Activated naive CD4-positive, alpha-beta T cell (primary cell): ENCODE measurements at places on chromosomes 12 and 14.

DNA sequence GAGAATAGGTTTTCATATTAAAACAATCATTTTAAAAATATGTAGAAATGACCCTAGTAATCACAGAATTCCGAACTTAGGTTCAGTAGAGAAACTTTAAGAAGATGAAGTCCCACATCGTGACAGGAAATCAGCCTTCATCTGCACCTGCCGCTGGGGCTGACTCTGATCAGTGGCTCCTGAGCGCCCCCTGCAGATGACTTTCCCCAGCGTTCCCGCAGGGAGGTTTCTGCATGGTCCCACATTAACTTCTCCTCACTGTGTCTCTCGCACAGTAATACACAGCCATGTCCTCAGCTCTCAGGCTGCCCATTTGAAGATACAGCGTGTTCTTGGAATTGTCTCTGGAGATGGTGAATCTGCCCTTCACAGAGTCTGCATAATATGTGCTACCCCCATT, 1131.1 kb downstream of the TMEM121 start:
- DNase-seq = no peak

DNA sequence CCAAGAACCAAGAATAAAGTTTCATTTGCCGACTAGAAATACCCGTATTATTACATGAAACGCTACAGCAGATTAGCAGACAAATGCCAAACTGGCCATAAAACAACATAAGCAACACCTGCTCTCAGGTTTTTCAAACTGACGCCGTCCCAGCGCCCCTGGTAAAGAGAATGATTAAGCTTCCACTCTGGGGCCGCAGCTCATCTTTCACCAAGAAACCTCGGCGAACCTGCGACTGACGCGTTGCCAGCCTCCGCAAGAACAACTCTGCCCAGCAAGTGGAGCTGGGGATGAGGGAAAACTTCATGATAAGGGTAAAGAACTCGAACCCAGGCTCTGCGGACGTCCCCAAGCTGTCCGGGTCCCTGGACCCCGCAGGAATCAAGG, 530 bp downstream of the ARL1 start:
- no peak for DNase-seq

DNA sequence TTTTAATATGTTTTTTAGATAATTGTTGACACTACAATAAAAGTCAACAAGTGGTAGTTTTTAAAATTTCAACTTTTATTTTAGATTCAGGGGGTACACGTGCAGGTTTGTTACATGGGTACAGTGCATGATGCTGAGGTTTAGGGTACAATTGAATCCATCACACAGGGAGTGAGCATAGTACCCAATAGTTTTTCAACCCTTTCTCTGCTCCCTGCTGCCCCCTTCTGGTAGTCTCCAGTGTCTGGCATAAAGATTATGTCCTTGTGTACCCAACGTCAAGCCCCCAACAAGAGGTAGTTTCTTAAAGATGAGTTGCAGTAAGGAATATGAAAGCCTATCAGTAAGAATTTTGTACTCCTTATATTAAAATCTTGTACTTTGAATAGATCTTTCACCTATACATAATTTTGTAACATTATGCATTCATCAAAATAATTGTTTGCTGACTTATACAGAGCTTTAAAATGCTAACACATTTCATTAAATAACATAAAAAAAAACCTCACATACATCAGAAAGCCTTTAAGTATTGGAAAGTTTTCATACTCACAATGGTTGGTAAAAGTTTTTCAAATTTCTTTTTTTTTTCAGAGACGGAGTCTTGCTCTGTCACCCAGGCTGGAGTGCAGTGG, 5.4 kb upstream of the RALGAPA1 start:
- peak; percentile 50 for DNase-seq

DNA sequence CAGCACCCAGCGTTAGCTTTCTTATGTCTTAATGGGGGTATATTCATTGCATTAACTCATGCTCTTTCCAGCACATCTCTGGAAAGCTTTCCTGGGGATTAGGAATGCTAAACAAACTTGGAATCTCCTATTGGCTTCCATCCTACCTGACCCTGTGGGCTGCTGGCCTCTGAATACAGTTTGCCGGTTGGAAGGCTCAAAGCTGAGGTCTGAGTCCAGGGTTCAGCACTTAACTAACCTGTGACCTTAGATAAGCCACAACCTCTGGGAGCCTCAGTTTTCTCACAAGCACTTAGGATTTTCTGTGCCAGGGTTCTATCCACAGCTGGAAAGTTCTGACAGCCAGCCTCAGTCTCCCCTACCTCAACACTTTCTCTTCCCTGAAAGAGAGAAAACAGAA, 12.9 kb upstream of the RND1 start:
- no peak for DNase-seq

DNA sequence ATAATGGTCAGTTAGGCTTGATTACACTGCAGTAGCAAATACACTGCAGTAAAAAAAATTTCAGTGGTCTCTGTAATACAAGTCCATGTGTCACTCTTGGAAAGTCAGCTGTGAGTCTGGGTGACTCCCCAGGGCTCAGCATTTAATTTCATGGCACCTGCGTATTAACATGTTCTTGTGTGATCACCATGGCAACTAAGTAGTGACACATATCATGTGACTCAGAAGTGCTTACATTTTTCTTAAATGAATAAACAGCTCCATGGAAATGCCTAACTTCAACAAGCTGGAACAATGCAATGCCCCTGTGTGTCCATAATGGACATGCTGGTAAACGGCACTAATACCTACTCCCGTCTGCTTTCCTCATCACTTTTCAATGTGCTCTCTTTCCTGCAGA, 88.5 kb upstream of the ANO4 start:
- no peak for DNase-seq

DNA sequence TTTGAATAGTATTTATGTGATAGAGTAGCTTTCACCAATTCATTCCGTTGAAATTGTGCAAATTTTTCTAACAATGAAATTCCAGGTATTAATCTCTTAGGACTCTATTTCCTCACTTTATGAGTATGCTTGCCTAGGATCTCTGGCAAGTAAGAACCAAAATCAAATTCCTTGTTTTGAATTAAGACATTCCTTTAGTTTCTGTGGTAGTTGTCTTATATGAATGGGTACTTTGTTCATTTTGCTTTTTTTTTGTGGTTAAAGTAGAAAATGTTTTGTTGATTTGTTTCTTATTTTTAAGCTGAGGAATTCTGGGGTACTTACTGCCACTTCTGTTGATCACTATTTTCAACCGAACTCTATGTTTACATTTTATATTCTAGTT, 59.8 kb downstream of the KITLG start:
- DNase-seq = no peak

- DNase-seq = no peak
Measured at GRCh38 chr14:102278631-102278935, 26.4 kb downstream of the MOK start.

GRCh38 chr14:73272393-73272792, 35.1 kb downstream of the PAPLN start:
- no peak for DNase-seq
